GF-D8 (cell line): ENCODE measurements at places on chromosomes 1 and 21.

GRCh38 chr1:47843781-47844557 is 153.2 kb downstream of the TRABD2B start:
- DNase-seq: no peak

DNA sequence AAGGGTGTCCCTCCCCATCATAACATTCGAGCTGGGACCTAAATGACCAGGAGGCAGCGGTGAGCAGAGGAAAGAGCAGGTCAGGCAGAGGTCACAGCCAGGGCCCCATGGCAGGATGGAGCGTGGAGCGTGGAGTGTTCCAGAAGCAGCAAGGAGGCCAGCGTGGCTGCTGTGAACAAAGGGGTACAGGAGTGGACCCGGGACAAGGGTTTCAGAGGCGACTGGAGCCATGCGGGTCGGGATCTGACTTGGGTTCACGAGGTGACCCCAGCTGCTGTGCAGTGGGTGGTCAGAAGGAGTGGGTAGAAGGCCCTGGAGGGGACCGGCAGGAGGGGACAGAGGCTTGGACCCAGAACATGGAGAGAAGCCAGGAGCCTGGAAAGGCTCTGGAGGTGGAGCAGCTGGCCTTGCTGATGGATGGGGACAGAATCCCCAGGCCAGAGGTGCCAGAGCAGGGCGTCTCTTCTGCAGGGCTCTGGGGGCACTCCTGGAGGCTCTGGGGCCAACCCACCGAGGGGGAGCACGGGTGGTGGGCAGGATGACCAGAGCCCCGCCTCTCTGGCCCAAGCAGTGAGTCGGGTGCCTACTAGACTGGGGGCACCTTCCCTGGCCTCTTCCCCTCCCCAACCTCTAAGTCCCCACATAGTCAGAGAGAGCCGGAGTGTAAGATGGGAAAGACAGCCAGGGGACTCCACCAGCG is 2.3 kb downstream of the CHD5 start:
- no peak for DNase-seq

DNA sequence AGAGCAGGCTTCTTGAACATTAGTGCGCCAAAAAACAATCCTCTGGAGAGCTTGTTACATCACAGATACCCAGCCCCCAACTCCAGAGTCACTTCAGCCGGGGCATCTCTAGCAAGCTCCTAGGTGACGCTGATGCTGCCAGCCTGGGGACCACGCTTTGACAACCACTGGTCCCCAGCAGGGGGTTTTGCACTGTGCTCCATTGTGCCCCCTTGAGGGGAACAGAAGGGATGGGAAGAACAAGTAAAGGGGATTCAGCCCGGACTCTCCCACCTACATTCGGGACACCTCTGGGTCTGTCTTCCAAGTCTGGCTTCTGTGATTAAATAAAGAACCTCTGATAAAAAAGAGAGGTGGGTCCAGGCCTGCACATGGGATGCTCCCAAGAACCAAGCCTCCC is 60.4 kb downstream of the ATP5PO start:
- no peak for DNase-seq

GRCh38 chr1:58440696-58441095 is 105.8 kb downstream of the OMA1 start:
- no peak for DNase-seq

DNA sequence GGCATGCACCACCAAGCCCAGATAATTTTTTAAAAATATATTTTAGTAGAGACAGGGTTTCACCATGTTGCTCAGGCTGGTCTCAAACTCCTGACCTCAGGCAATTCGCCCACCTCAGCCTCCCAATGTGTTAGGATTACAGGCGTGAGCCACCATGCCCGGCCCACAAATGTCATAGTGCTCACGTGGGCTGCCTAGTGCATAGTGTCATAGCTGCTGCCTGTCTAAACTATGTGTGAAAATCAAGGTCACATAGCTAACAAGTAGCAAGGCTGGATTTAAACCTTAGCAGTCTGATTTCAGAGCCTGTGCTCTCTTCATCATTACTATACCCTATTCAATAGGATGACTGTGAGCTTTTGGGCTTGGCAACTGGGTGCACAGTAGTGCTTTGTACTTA is 10.3 kb downstream of the C1orf141 start:
- no peak for DNase-seq
